ENCODE measurements at places on chromosomes 5 and 9.

DNA sequence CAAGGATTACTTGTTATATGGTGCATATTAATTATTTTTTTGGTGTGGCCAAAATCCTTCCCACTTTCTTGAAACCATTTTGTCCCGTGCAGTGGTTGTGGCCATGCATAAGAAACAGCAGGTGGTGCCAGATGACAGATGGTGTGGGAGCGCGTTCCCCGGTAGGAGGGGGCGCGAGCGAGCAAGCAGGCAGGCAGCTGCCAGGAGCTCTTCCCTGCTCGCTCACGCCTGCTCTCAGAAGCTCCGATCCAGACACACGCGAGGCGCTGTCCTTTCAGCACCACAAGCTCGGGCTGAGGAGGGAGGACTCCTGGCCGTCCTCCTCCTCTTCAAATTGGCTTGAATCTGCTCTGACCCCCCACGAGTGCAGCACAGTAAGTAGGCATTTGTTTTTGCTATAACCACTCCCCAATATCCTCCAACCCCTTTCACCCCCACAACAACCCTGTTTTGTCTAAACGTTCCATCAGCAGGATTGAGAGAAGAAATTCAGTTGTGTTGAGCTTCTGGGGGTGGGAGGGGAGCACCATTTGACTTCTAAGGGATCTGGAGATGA is at the start of gene NSG2:
Gene NSG2, plus strand, starts transcription at position 237 of the 556 bp plus-strand sequence. CDS start 1,050 bp downstream, outside the sequence.
- DNase-seq: no peak

- no peak for DNase-seq
These were observed 188.8 kb downstream of the MRPS30 start for GRCh38 chr5:44997506-44997905.

DNA sequence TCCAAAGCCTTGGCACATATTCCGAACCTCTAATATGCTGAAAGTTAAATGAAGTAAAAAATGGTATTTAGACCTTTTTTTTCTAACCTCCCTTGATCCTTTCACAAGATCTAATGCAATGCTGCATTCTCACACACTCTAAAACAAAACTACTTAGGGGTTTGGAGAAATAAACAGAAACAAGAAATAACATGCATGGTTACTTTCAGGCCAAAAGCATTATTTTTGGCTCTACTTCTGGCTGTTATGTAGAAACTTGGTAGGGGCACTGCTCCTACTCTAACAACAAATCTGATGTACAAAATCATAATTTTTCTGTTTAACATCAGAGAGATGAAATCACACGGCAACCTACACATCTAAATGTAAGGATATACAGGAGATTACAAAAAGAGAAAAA is 51.2 kb downstream of the CHD1 start:
- DNase-seq: no peak

DNA sequence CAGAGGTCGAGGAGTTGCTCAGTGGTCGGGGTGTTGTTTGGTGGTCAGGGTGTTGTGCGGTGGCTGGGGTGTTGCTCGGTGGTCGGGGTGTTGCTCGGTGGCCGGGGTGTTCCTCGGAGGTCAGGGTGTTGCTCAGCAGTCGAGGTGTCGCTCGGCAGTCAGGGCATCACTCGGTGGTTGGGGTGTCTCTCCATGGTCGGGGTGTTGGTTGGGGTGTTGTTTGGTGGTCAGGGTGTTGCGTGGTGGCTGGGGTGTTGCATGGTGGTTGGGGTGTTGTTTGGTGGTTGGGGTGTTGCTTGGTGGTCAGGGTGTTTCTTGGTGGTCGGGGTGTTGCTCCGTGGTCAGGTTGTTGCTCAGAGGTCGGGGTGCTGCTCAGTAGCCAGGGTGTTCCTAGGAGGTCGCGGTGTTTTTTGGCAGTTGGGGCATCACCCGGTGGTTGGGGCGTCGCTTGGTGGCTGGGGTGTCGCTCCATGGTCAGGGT is 11.0 kb upstream of the GPSM1 start:
- no peak for DNase-seq

DNA sequence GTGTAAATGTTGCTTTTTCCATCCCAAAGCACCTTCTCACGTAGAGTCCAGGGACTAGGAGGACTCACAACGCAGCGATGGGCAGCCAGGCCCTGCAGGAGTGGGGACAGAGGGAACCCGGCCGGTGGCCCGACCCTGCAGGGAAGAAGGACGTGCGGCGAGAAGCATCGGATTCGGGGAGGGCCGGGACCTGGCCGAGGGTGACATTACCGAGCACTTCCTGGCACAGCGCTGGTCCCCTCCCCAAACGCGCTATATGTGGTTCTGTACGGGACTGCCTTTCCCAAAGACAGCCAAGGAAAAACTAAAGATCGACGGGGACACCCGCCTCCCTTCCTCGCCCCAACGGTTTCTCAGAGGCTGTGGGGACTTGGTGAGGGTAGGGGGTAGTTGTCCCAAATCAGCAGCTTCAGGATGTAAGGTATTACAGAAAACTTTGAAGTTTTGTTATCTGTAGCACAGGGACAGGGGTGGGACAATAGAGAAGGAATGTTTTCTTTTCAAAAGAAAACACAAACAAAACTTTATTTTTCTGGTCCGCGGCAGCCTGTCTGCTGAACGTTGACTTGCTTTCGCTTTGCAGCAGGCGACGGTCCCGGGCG is 887 bp upstream of the MAP3K1 start:
- no peak for DNase-seq

GRCh38 chr9:68927165-68927564 is 86.7 kb downstream of the PRKACG start:
- no peak for DNase-seq

GRCh38 chr5:134479839-134480238 is 45.6 kb upstream of the JADE2 start:
- DNase-seq: no peak

DNA sequence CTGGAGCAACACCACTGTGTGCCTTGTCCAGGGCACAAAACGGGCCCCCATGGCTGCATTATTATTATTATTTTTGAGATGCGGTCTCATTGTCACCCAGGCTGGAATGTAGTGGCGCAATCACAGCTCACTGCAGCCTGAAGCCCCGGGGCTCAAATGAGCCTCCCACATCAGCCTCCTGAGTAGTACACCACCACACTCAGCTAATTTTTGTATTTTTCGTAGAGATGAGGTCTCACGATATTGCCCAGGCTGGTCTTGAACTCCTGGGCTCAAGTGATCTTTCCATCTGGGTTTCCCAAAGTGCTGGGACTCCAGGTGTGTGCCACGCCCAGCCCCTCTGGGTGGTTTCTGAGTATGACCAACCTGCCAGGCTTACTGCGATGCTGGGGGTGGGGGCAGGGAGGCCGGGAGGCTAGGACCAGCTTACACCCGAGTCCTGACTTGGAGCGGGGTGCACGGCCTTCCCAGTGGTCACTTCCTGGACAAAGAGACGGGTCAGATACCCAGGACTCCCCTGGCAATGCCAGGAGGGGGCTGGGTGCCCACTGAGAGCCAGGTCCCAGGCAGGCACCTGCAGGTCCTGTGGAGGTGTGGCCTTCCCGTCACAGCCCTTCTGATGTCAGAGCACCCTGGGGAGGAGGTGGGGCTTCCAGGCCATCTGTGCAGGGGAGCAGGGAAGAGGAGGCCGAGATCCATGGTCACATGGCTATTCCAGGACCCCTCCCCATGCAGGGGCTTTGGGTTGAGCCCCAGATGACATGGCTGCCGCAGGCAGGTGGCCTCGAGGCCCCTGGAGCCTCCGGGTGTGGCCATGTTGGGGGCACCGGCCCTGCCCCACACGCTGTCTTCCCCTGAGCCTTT is 8.3 kb upstream of the NRARP start:
- no peak for DNase-seq

Measured in hematopoietic multipotent progenitor cell treated with erythropoietin and hydrocortisone succinate and interleukin-3 and kit ligand, for 15 days (in vitro differentiated cells).